GM18507 (cell line): ENCODE measurements at places on chromosomes 1 and 21.

DNA sequence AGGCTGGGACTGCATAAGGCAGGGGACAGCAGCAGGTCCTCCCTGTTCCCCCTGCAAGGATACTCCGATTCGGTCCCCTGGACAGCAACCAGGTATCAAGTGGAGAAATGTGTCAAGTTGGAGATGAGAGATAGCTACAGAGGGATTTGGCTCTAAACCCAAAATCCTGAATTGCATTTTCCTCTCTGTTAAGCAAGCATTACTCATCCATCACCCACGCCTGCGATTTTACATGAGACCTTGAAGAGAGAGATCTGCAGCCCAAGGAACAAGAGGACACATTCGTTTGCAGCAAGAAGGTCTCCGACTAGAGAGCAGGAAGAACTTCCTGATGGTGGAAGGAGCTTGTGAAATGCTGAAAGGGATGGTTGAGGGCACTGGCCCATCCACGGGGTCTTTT is 21.9 kb downstream of the SYT2 start:
- no peak for DNase-seq

GRCh38 chr1:40239626-40240025 is 8.1 kb upstream of the TMCO2 start:
- no peak for DNase-seq

DNA sequence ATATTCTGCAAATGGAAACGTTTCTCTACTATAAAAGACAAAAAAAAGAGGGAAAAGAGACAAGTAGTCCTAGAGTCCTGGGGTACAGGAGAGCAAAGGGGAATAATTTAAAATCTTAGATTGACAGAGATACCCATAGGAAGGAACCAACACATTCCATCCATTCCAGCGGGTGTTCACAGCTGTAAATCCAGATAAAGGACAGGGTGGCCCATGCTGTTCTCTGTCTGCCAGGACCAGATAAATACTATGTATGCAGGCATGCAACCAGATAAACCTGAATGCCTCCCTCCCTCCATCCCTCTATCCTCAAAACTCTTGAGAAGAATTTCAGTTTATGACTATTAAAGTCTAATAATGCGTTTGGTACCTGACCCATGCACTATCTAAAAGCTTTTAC is 131.8 kb downstream of the PTPN14 start:
- no peak for DNase-seq

DNA sequence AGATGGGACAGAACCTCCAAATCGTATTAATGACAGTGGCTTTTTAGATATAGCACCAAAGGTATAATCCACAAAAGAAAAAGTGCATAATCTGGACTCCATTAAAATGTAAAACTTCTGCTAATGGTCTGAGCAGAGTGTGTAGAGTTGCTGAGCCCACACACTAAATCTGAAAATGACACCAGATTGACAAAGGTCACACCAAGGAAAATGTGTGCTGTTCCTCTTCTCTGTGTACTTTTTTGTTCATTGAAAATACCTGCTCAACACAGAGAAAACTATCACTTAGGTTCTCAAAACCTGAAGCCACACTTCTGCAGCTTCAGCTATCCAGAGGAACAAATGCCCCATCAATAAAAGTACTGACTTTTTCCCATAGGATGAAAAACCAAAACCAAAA is 146.2 kb downstream of the AK5 start:
- no peak for DNase-seq

DNA sequence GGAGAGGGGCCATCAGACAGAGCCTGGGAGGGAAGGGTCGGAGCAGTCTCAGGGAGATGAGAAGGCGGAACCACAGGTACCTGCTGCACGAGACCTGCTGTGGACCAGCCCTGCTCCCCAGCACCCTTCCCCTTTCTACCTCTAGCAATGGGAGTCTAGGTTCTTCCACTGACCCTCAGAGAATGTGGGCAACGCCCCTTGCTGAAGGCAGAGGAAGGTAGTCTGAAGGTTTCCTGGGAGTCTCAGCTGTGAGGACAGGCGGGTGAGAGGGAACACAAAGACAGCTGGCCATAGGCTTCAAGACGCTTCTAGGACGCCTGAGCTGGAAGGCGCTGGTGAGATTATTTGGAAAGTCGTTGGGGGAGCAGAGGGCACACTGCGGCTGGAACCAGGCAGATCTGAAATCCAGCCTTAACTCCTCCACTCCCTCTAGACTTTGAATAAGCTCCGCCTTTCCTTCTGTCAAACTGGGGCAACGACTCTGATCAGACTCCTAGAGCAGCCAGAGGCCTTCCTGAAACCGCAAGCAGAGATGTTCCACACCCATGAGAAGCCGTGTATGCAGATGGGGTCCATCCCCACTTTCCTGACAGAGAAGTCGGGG is 18.1 kb downstream of the SLC45A3 start:
- DNase-seq: no peak

- no peak for DNase-seq
These were observed 534 bp upstream of the WRAP73 start for GRCh38 chr1:3650248-3651025.

DNA sequence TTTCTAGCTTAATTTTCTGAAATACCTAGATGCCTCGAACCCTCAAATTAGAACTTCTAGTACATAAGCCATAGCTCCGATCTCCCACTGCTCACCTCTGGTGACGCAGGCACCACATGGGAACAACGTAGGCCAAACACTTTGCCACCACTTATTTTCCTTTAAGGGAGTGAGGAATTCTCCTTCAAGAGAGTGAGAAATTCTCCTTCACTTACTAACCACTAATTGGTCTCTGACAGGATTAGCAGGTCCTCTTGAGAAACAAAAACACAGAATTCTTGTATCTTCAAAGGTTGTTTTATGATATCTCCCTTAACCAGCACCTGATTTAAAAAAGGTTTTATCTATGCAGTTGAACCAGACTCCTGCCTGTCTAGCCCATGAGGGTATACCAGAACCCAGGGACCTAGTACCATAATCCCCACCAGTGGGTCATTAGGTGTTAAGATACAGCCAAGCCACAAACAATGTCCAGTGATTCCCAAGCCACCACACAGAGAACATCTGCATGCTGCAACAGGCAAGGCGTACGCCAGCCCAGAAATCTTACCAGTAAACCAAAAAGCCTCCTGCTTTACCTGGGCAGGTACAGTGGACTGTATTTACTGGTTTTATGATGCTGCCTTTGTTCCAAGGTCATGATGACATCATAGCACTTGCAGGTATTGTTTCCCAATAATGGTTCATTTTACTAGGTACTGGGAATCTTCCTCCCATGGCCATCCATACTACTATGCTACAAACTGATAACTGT is 20.3 kb upstream of the CXADR start:
- DNase-seq: no peak

- no peak for DNase-seq
These were observed 16.7 kb upstream of the TUT4 start for GRCh38 chr1:52569449-52570210.

DNA sequence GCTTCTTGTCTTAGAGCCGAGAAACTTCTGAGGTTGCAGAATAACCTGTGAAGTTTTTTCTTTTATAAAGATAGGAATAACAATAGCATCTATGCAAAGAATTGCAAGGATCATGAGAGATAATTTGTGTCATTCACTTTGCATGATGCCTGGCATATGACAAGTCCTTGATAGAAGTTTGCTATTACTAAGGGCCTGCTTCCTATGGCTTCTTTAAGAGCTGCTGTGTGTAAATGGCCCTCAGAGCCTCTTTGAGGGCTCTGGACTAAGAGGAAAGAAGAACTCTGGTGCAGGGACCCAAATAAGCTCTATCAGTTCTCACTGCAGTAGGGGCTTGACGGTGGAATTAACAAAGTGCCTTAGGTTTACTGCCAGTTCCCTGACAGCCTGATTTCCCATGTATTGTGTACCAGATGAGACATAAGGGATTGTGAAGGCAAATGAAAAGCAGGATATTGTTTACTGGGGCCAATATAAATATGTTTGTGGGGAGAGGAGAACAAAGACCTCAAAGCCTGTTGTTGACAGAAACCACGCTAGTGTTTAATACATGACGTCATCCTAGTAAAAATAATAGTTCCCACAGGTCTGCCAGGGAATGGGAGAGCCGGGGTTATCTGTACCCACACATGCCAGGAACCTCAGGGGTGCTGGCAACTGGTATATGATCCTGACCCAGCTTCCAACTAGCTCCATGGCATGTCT is 131.2 kb upstream of the UBE2U start:
- no peak for DNase-seq

DNA sequence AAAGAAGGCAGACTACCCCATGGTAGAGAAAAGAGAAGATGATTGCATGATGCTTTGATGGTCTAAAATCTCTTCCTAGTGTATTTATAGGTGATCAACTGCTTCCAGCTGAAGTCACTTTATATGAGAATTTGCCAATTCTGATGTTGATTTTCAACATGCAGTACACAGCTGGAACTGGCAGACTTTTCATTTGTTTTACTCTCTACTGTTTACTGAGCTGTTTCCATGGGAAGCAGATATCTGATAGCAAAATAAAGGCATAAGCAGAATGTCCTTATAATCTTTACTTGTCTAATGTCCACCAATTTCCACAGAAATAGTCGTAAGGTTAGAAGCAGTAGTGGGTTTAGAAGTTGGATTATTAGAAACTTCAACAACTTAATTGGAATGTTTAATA is 74.9 kb downstream of the SYDE2 start:
- no peak for DNase-seq

DNA sequence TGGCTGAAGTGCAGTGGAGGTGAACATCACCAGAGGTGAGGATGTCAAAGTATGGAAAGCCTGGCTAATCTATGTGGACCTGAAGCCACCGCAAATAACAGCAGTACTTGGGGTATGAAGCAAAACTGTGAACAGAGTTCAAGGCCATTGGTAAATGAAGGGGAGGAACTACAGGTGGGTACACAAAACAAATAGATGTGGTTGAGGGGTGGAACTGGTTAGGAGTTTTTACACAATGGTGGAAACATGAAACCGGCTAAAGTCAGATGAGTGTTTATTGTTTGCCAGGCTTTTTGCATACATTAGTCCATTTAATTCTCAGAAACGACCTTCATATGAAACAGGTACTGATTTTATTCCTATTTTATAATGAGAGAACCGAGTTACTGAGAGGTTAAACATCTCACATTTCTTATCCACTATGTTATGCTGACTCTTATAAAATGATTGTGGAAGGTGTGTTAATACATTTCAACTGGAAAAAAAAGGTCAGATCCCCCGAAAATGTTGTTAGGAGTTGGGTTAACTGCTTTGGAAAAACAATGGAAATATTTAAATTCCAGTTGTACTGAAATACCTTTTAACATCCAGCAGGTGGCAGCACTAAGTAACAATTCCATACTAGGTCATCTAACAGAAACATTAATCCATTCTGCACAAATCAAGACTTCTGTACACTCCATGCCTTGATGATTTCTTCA is 44.3 kb upstream of the GTF2B start:
- DNase-seq: peak; percentile 20

DNA sequence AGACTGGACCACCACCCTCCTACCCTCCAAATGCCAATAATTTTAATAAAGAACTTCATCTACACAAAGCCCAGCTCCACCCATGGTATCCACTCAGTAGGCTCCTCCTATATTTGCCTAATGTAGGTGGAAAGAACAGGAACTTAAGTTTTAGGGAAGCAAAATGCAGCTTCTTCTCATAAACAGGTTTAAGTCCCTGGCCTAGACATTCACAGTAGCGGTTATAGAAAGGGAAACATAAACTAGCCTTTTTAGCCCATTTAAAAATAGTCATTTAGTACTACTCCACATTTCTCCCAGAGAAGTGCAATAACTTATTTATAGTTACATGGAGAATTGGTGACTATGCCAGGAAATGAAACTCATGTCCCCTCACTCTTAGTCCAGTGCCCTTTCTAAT is 56.6 kb upstream of the CPLANE2 start:
- DNase-seq: no peak

DNA sequence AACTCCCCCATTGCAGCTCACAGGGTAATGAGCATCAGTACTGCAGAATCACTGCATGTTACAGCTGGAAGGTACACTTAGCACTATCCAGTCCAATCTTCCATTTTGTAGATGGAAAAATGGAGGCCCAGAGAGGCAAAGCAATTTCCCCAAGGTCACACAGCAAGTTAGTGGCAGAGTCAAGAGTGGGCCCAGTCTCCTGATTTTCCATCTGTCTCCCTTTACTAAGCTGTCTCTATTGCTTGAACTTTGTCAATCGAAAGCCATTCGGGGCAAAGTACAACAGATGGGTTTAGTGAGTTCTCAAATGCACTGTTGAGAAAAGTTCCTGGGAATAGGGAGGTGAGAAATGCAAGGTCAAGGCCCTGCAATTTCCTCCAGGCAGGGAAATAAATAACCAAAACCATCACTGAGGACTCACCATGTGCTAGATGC is 50.4 kb upstream of the IFFO2 start:
- no peak for DNase-seq

GRCh38 chr1:225818229-225818628 is 8.3 kb downstream of the EPHX1 start:
- DNase-seq: no peak

DNA sequence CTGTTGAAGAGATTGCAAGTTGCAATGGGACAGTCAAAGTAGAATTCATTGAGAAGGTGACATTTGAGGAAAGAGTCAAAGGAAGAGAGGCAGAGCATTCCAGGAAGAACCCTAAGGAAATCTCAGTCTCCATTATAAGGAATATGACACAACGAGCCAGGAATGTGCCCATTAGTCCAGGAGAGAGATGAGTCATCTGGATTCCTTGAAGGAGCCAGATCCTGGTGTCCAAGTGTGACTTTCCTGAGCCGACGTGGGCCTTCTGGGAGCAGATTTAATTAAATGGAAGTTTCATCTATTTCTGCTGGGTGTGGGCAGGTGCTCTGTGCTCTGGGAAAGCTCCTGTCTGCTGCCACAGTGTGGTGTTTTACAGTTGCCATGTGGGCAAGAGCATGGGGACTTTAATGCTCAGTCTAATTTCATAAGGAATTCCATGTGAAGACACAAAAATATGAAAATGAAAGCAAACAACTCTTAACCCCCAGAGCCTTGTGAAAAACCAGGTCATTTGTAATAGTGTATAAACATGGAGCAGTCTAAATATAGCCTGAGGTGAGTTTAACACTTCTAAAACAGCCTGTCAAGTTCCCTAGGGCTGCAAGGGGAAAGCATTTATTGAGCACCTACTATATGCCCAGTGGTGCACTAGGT is 111.4 kb upstream of the ARTN start:
- DNase-seq: no peak

DNA sequence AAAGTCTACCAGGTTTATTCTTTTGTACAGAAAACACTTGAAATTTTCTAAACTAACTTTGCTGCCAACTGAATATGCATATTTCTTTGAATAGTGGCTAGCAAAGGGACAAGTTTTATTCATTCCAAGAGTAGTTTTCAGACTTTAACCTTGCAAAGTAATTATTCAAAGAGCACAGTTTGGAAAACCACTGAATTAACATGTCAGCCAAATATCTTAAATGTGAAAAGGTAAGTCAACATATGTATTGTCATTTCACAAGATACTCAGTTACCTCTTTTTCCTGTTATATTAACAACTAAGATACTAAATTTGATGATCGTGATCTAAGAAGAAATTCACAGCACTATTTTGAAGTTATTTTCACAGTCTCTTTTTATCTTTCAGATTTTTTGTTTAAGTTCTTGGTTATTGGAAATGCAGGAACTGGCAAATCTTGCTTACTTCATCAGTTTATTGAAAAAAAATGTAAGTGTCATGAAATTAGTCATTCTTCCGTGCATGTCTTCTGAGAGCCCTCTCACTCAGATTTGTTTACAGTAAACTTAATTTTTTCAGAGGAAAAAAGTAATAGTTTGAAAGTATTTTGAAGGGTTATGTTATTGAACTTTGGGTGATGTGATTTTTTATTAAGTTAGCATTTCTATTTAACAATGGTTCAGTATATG is 15.3 kb downstream of the RAB4A start:
- no peak for DNase-seq
